ENCODE measurements at places on chromosomes 1 and 21.

DNA sequence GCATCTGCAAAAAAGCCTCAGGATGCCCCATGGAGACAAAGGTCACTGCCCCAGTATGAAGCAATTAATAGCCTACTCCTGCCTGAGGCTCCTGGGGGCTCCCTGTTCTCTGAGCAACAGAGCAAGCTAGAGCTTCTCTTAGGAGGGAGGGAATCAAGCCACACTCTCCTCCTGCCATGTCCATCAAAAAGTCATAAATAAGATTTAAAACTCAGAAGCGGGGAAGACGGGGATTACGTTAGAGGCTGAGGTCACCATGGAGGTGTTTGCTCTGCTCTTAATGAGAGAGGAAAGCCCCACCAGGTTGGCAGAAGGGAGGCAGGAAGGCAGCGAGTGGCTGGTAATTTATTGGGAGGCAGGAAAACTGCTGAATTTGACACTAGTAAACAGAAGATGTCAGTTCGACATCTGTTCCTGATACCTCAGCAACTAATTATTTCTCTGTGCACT, 98.4 kb upstream of the TNR start:
- peak; percentile 29 for DNase-seq

DNA sequence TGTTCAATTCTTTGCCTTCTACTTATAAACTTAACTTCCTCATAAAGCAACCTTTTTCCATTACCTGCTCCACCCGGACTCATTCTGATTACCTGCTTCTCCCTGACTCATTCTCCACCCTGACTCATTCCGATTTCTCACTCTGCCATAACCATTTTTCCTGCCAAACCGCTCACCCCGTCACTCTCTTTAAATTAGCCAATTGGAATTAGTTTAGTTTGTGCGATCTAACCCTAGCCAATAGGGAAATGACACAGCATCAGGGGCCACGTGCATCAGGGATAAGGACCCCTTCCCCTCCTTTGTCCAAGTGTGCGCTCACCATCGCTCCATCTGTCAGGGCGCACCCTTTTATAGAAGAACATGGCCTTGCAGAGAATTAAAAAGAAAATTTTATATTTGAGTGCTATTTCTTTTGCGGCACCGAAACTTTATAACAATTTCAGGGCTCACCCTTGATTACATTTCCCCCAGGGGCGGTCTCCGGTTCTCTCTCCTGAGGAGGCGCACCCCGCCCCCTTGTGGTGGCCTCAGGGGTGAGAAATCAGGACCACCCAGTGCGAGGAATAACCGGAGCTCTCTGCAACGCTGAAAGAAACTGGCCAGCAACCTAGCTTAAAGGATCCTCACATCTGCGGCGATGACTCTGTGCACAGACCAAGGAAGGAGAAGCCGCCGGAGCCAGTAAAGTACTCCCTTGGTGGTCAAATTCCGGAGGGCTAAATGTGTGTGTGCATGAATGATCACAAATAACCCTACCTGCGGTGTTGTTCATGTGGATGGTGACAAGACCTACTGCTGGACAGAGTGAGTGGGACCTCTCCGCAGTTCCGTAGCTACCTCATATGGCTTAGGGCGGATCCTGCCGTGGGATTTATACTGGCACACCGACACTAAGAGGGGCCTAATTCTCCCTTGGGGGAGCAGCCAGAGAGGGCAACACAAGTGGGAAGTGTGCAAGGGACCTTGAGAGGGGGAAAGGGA, 30.3 kb upstream of the CBR3 start:
- DNase-seq: no peak

DNA sequence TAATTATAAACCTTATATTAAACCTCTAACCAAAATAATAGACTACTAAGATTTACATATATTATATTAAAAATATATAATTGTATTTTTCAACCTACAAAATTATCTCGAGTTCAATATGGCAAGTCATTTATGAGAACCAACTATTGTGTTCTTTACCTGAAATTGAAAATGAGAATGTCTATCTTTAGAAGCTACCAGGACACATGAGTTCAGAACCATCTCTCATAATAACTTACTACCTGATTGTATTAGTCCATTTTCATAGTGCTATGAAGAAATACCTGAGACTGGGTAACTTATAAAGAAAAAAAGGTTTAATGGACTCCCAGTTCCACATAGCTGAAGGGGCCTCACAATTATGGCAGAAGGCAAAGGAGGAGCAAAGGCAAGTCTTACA, 6.8 kb downstream of the HAO2 start:
- no peak for DNase-seq

GRCh38 chr1:161115132-161115711, 2.6 kb downstream of the PFDN2 start:
- no peak for DNase-seq

- no peak for DNase-seq
Observed at GRCh38 chr1:52856026-52856425, 13.5 kb downstream of the ZYG11A start.

DNA sequence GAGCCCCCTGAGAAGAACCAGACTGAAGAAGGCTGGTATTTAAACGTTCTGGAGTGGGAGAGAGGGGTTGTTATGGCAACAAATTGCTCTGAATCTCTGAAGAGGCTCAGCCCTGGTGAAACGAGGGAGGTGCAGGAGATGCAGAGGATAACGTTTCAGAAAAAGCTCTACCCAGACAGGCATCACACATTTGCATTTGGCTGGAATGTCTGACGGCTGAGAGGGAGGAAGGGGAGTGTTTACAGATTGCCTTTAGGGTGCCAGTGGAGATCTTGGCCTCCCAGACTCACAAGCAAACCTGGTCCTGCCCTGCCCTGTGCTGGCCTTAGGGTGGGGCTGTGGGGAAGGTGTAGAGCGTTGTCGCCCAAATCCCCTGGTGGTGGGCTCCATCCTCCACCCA, 169.0 kb upstream of the AJAP1 start:
- peak; percentile 3 for DNase-seq

DNA sequence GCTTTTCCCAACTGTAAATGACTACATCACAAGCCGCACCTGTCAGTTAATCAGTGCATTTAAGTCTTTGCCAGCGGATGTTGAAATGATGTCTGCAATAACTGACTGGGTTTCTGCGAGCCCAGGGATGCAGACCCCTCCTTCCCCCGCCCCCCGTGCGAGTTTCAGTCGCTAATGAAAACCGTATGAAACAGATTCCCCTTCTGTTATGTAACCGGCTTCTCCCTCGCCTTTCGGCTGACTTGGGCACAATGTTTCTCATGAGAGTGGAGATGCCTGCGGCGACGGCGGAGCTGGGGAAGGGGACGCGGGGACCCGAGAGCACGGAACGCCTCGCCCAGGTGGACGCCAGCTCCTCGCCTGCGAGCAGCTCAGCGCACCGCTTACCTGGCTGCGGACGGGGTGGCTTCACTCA, 753 bp downstream of the KCNJ6 start:
- peak; percentile 3 for DNase-seq
